Bone marrow (tissue), 2 donors: ENCODE measurements at places on chromosomes 1 and 21.

DNA sequence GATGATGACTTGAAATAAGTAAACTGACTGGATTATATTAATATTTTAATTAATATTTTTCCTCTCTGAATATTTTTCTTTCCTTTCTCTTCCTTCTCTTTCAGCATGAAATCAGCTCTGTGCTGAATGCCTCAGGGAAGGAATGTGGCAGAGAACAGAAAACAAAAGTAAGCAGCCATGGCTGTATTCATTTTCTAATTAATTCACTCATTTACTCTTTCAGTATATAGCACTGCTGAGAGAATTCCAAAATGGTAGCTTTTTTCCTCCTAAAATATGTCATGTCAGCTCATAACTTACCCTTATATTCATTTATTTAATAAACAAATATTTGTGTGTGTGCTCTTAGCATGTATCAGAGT, 522.5 kb downstream of the PTPRC start:
- no peak for DNase-seq

GRCh38 chr21:42567214-42567555, 53.5 kb downstream of the SLC37A1 start:
- DNase-seq: no peak

DNA sequence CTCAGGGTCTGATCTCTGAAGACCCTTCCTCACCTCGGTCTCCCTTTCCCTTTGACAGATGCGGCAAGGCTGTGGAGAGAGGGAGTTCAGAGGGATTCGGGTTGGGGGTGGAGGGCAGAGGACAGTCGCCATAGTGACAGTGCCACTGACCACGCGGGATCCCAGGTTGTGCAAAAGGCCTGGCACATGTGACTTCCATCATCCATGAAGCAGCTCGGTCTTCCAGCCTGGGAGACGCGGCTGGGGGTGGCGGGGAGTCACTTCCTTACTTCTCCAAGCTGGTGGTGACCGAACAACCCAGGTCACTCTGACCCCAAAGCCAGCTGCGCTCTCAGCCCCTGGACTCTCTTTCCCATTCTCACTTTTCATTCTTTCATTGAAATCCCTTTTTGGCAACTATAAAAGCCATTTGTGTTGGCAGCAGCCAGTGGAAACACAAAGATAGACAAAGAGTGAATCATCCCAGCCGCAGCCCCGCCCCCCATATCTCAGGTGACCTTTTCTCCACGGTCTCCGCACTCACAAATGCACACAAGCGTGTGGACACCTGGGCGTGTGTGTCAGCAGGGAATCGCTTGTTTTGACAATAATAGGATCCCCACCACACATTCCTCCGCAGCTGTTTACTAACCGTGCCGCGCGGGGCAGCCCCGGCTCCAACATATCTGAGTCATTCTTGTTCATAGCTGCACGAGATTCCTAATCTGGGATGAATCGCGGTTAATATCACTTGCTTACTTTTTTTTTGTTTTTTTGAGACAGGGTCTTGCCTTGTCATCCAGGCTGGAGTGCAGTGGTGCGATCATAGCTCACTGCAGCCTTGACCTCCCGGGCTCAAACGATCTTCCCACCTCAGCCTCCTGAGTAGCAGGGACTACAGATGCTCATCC, 68.3 kb downstream of the DHRS3 start:
- no peak for DNase-seq

- DNase-seq: no peak
Measured at GRCh38 chr1:203152158-203153034, 23.2 kb downstream of the MYBPH start.

DNA sequence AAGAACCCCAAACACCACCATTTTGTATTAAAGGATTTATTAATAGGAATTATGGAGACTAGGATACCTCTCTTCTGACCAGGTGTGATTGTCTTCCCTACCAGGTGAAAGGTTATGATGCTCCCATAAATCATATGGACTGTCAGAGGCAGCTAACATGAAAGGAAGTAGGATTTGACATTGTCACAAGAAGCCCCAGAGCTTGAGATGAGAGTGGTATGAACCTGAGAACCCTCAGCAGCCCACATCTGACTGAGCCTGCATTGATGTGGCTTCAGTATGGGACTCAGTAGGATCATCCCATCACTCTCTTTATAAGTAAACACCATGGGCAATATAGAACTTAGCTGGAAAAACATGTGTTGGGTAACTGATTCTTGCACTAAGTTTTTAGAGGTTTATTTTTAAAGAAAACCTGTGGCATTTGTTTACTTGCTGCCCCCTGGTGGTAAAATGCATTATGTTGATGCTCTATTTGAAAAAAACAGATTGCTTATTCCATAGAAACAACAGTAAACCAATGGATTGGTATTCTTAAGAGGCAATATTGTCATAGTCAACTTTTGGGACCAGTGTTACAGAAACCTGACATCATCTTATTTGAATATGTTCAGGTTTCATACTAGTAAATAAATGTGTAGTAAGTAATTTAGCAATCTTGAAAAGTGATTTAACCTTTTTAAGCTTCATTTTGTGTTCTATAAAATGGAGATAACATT, 16.6 kb upstream of the CACYBP start:
- DNase-seq: no peak

- no peak for DNase-seq
Measured at GRCh38 chr1:91651661-91652071, 151.0 kb downstream of the CDC7 start.

DNA sequence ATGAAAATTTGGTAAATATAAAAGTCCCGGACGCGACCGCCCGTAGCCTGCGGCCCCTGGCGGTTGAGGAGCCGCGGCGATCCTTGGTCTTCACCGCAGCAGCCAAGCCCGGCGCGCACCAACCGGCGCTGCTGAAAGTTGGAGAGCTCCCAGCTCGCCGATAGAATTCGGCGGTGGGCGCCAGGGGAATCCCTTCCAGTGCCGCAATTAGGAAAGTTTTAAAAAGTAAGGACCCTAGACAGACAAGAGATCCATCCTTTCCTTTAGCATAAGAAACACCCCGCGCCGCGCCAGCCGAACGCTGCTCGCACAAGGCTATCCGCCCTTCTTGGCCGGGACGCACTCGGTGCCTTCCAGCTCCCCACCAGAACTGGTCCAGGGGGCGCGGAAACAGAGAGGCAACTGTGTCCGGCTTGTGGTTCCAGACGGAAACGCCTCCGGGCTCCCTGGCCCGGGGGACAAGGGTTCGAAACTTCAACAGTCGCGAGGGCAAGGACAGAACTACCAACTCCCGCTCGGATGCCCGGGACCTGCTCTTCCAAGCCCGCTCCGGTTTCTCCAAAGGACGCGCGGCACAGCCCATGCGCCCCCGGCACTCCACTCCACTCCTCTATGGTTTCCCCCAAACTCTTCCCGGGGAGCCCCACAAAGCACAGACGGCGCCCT, 1.7 kb downstream of the FAM78B start:
- DNase-seq: no peak

DNA sequence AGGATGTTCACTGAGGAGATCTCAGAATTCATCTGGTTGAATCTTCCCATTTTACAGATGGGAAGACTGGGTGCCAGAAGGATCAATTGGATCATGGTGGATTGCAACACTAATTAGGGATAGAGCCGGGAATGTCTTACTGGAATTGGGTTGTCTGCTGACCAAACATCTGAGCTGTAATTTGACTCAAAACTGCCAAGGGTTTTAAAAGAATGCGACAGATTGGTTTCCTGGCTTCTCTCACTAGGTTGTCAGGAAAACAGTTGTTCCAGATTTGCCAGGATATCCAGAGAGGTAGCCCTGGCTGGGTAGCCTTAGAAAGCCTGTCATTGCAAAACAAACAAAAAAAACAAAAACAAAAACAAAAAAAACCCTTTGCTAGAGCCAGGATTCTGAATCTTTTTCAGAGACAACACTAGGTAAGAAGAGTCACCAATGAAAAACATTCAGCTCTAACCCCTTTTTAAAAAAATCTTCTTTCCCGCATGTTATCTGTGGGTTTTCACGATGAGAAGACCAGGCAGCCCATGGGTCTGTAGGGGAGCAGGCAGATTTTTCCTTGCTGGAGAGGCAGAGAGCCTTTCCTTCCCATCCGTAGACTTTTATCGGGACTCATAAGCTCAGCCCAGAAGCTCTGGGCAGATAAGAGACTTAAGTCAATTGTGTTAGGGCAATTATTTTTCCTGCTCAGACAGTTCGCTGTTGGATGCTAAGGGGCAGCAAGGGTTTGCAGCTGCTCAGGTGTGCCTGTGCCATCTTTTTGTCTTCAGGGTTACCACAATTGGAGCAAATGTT, 418.9 kb downstream of the PRDM2 start:
- DNase-seq: no peak

DNA sequence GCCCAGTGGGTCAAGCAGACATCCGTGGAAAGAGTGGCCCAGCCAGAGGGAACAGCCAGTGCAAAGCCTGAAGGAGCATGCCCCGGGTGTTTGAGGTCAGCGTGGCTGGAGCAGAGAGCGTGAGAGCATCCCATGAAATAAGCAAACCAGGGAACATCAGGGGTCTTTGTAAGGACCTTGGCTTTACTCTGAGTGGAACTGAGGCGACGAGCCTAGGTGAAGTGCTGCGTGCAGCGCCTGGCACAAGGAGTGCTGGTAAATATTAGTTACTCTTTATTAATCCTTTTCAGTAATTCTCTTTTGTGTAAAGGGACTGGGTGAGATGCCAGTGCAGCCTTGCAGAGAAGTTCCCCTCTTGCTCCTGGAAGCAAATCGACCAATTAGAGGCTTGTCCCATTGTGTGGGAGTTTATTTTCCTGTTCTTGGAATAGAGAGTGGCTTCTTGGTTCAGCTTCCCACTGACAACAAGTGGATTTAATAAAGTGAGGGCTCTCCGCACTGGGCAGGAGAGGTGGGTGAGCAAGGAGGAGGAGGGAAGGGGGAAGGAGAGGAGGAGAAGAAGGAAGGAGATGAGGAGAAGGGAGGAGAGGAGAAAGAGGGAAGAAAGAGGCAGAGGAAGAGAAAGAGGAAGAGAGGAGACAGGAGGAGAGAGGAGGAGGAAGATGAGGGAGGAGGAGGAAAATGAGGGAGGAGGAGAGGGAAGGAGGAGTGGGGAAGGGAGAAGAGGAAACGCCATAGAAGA, 37.6 kb upstream of the DISP3 start:
- DNase-seq: no peak

DNA sequence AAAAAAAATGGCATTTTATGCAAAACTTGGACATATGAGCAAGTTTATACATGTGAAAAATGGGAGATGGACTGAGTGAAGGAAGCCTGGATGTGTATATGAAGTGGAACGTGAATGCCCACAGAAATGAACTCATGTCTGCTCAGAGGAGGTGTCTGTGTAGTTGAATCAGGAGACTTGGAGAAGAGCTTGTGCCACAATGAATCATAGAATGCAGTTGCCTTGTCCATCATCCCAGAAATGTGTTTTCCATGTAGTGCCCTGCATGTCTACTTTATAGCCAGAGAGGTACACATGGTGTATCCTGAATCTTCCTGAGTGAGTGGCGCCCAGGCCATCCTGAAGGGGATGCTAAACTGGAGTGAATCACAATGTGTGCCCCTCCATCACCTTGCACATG, 2.6 kb upstream of the ILDR2 start:
- no peak for DNase-seq

GRCh38 chr1:83676106-83676505, 322.8 kb downstream of the TTLL7 start:
- no peak for DNase-seq

DNA sequence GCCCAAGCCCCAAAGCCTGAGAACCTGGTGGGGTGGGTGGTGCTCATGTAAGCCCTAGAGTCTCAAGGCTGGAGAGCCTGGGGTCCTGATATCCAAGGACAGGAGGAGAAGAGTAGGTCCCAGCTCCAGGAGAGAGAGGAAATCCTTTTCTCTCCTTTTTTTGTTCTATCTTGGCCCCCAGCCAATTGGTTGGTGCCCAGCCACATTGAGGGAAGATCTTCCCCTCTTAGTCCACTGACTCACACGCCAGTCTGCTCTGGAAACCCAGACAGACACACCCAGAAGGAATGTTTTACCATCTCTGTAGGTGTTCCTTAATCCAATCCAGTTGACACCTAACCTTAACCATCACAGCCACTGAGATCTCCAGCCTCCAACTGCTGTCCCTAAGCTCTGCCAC, 16.2 kb upstream of the LIN9 start:
- no peak for DNase-seq

GRCh38 chr1:184930232-184930631, 44.1 kb downstream of the NIBAN1 start:
- DNase-seq: no peak

DNA sequence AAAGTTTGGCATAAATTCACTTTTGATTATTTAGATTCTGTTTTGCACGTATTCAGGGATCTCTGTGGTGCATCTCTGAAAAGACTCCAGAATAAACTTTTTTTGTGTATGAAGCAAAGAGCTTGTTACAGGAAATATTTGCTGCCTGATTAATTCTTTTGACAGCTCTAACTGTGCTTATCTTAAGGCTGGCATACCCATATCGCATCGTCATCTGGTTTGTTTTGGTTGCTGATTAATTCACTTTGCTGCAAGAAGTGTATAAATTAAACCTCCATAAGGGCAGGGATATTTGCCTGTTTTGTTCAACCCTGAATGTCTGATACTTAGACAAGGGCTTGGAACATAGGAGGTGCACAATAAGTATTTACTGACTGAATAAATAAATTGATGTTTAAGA, 17.5 kb upstream of the DUSP10 start:
- DNase-seq: no peak

- DNase-seq: no peak
Measured at GRCh38 chr1:43143441-43143888, 28.6 kb downstream of the EBNA1BP2 start.

GRCh38 chr1:197688233-197688632, 87.0 kb downstream of the DENND1B start:
- DNase-seq: no peak

DNA sequence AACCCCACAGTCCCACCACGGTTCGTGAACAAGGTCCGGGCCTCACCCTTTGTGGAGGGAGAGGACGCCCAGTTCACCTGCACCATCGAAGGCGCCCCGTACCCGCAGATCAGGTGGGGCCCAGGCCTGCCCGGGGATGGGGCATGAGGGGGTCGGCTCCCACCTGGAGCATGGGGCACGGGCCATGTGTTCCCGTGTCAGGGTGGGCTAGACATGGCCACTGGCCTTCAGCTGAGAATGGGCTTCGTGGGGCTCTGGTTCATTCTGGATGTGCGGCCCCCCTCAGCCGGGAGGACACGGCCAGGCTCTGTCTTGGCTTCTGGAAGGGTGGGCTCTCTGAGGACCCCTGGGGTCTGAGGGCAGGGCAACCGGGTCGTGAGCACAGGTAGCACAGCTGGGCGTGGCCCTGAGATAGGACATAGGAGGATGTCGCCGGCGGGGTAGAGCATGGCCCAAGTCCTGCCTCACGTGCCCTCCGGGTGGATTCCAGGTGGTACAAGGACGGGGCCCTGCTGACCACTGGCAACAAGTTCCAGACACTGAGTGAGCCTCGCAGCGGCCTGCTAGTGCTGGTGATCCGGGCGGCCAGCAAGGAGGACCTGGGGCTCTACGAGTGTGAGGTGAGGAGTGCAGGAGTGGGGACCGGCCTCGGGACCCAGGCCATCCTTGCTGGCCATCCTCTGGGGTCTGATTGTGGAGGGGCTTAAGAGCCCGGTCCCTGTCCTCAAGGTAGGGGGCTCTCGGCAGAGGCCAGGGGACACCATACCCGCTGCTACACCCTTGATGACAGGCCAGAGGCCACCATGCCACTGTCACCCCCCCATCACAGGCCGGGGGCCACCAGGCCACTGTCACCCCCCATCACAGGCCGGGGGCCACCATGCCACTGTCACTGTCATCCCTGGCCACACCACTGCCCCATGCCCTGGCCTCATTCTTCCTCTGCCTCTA, 55.5 kb downstream of the TRIM11 start:
- no peak for DNase-seq
